ENCODE measurements at places on chromosomes 6 and 20. TPM values are rescaled to one million over a fixed set of nuclear protein-coding genes. Genes with fewer than 3 reads are reported as not detected.
A peak's percentile ranks its signal among the peaks of the same experiment; 100 is the strongest.

DNA sequence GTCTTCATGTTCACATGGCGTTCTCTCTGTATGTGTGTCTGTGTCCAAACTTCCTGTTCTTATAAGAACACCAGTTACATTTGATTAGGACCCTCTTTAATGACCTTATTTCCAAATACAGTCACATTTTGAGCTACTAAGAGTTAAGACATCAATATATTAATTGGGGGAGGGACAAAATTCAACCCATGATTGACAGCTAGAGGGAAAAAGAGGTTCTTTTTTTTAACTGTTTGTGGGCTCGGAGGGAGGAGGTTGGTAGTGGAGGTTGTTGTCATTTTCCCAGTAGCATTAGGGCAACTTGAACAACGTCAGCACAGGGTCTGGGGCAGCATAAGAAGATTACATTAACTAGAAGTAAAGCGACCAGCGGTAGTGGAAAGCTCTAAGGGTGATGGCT is 2.3 kb upstream of the GMDS start:
- no peak for DNase-seq

GRCh38 chr6:7140631-7141378 is 33.0 kb downstream of the RREB1 start:
- peak; percentile 86 for DNase-seq

DNA sequence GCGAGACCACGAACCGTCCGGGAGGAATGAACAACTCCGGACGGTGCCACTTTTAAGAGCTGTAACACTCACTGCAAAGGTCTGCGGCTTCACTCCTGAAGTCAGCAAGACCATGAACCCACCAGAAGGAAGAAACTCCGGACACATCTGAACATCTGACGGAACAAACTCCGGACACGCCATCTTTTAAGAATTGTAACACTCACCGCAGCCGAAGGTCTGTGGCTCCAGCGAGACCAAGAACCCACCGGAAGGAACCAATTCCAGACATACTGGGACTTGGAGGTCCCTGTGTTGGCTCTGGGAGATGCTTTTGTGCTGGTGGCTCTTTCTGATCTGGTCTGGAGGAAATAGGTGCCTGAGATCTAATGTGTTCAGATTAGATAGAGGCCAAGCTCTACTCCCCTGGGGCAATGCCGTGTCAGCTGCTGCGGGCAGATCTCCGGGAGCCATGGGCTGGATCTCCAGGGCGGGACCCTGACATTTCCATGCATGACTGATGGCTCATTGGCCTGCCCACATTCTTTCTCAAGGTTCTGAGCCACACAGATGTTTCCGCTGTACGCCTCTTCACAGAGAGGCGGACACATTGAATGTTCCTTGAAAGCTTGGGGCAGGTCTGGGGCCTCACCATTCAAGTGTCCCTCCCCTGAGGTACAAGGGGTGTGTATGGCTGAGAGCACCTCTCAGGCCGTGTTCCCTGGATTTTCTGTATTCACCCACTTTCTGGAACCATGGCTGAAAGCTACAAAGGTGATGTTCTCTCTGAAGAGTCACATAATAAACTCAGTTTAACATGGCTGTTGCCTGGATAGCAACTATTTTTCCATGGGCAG is 29.3 kb downstream of the GMPR start:
- DNase-seq, result no peak

DNA sequence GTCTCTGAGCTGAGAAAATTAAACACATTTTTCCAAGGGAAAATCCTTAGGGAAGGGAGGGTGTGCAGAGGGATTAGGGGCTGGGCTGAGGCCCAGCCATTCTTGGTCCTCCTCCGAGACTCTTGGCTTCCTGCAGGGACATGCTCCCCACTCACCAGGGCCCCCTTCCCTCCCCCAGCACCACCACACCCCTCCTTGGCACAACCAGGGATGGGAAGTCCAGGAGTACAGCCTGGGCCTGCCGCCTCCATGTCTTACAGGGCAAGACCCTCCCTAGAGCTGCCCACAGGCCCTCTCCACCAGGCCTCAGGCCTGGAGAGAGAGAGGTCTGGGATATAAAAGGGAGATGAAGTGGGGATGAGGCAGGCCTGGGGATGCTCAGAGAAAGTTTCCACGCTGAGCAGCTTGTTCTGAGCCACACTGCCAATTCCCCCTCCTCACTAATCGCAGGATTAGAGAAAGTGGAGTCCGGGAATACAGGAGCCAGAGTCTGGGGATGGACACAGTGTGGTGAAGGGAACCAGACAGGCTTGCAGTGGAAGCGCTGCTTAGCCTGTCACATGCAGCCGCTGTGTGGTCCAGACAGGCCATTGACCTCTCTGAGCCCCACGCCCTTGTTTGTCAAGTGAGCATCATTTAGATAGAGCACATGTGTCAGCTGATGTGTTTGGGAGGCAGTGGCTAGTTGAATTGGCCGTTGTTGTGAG is 105.5 kb downstream of the MRPL14 start:
- DNase-seq, result no peak

- DNase-seq, result no peak
These were observed 40.5 kb upstream of the PRIM2 start for GRCh38 chr6:57276946-57277345.

DNA sequence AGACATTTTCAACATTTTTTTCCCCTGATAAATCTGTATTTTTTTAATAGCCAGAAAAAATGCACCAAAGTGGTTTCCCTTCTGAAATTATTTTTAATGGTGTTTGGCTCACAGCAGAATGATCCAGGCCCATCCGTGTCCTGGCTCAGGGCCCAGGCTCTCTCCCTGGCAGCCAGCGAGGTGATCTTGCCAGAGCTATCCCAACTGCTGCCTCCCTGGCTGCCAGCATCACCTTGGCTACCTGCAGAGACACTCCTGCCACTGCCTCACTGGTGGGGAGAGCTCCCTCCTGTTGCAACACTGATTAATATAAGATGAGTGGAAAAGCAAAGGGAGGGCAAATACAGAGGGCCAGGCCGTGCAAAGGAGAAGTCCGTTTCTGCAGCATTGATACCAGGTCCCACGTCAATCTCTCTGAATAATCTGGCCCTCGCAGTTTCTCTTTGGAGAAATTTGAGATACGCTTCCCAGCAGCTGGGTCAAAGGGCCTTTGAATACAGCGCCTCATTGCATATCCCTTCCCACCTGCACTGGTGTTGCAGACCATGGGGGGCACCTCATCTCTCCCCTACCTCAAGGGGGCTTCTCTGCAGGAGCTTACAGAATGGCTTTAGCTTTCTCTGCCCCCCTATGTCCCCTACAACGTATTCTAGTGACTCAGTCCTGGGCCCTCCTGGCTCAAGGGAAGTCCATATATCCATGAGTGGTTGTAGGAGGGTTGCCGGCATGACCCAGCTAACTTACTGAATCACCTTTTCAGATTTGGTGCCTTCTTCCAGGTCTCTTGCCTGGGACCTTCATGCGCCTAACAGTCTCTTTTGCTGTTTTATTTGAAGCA is 12.8 kb upstream of the DSTN start:
- peak; percentile 86 for DNase-seq

GRCh38 chr6:17932330-17932852 is 55.0 kb downstream of the KIF13A start:
- DNase-seq, result peak; percentile 18

GRCh38 chr20:50331469-50332363 is 141.1 kb downstream of the CEBPB start:
- DNase-seq, result peak; percentile 50

- peak; percentile 7 for DNase-seq
These were observed 626.1 kb upstream of the ID4 start for GRCh38 chr6:19210849-19211590.

- DNase-seq, result no peak
These were observed 9.9 kb upstream of the GTSF1L start for GRCh38 chr20:43736588-43737158.

GRCh38 chr6:35209081-35209480 is 4.7 kb upstream of the SCUBE3 start:
- DNase-seq, result no peak

DNA sequence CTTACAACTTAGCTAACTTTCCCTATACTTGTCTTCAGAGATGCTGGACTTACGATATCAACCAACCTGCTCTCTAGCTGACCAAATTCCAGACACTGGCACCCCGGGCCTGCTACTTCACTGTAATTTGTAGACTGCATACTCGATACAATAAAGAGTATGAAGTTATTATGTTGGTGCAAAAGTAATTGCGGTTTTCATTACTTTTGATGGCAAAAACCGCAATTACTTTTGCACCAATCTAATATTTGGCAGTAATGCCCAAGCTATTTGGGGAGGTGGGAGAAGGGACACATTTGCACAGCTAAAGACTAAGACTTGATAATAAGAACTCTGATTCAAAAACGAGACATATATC is 34.9 kb upstream of the ARHGAP18 start:
- DNase-seq, result no peak

- DNase-seq, result no peak
These were observed 9.5 kb upstream of the ADGRG6 start for GRCh38 chr6:142292166-142292924.

DNA sequence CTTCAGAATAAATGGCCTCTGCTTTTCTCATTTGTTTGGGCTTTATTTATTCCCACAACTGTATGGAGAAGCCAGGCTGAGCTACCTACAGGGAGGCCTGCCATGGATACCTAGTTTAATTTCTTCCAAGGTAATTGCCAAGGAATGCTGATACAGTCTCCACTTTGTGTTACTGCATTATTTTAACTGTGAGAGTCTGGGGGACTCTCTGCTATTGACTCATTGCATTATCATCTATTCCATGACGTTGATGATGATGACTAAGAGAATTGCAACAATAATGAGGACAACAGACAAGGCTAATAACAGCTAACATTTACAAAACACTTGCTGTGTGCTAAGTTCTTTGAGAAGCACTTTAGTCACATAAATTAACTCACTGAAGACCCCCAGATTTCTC is 88.3 kb upstream of the COL21A1 start:
- no peak for DNase-seq

DNA sequence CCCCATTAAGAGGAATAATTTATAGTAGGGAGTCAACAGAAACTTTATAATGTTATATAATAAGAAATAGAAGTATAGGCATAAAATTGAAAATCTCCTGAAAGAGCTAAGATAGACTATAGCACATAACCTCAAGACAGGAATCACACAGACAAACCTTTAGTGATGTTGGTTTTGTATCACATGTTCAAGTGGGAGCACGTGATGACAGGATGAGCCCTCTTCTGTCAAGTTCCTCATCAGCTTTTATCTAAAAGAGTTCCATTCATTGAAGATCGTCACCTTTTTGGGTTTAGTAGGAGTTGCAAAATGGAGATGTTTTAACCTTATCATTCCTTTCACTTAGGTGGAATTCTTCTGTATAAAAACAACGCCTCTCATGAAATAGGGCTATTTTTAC is 127.0 kb downstream of the MCHR2 start:
- no peak for DNase-seq

- no peak for DNase-seq
These were observed 67.4 kb downstream of the GMPR start for GRCh38 chr6:16305788-16306187.

GRCh38 chr6:159727717-159728445 is 575 bp downstream of the WTAP start:
- DNase-seq, result no peak

- no peak for DNase-seq
These were observed 108.2 kb downstream of the PLG start for GRCh38 chr6:160810238-160810637.

- no peak for DNase-seq
These were observed 100.9 kb downstream of the PREP start for GRCh38 chr6:105301756-105302616.

GRCh38 chr6:5116243-5116991 is 31.3 kb downstream of the PPP1R3G start:
- no peak for DNase-seq

DNA sequence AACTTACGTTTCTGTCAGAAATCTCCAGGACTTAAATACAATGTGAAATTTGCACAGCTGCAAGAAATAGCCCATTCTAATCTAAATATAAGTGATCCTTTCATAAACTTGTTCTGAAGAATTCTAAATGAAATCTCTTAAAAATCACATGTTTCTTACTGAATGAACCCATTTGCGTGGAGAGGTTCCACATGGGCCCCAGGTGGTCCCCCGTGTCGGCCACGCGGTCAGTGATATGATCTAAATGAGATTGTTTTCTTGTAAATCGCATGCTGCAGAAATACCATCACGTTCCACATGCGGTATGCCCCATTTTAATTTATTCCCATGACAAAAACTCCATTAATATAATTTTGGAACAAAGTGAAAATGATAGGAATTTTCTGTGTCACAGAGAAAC is 818.9 kb upstream of the SLC35B3 start:
- no peak for DNase-seq

DNA sequence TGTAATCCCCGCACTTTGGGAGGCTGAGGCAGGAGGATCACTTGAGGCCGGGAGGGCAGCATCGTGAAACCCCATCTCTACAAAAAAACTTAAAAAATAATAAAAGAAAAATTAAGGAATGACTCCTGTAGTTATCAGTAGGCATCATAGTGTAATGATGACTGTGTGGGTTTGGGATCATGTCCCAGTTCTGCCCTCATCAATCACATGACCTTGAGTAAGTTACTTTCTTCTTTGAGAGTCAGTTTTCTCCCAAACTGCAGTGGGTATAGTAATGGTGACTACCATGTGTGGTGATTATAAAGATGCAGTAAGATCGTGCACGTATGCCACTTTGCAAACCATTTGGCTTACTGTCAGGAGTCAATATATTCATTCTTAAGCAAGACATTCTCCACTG is 89.2 kb downstream of the TXNDC5 start:
- no peak for DNase-seq

DNA sequence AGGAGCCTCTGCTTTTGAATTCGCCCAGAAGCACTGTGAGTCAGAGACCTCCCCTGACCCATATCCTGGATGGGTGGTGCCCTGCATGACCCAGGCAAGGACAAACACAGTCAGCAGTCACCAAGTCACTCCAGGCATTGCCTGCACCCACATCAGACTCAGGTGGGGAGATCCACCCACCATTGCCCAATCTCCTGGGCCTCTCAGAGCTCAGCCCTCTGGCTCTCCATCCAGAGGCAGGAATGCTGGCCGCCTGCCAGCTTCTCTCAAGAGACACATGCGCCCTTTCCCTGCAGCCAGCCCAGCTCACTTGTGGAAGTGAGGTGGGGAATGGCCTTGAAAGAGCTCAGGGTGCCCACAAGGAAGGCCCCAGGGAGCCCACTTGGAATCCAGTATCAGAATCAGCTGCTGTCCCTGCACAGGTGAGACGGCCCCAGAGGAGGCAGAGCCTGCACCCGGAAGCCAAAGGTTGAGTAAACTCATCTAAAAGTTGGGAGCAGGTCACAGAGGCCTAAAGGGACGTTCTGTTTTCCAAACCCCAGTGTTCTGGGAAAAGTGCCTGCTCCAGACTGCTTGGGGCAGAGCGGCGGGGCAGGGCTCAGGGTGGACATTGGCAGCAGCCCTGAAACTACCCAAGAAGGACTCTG is 129.8 kb downstream of the PREX1 start:
- DNase-seq, result peak; percentile 79

GRCh38 chr6:43771210-43771857 is 1.3 kb downstream of the VEGFA start:
- peak; percentile 84 for DNase-seq

CENPB gene
- total RNA-seq, result 61.0 TPM

ZNF165 gene
- 2.9 TPM for total RNA-seq

EYA2 gene
- 0.52 TPM for total RNA-seq

ANKEF1 gene
- 5.9 TPM for total RNA-seq

VWA7 gene
- 6.3 TPM for total RNA-seq

NOTCH4 gene
- total RNA-seq, result 48.1 TPM

BMP7 gene
- not detected for total RNA-seq

PTCRA gene
- not detected for total RNA-seq

PARD6B gene
- 8.6 TPM for total RNA-seq

TRIM15 gene
- total RNA-seq, result not detected

PTK7 gene
- total RNA-seq, result 28.0 TPM

C4A gene
- 60.3 TPM for total RNA-seq
